ENCODE measurements at places on chromosomes 1 and 21.

DNA sequence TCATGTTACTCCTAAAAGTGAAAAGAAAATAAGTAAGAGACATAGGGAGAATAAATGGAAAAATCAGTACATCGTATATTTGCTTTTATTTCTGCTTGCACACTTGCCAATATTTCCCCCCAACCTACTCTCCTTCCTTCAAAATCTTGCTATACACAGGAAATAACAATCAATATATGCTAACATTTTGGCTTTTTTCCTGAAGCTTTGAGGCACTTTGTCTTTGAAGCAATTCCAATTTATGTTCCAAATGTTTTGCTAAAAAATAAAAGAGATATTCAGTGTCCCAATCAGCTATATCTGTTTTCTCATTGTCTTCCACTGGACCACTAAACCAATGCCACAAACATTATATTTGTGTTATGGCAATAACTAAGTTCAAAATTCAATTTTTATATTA, 184.0 kb upstream of the NEGR1 start:
- H3K36me3 ChIP-seq = no peaks in the 10 kb centered on the region
- no peak for DNase-seq
- H3K4me3 ChIP-seq = no peak overlapping the region
- H3K4me1 ChIP-seq = no peaks in the 10 kb centered on the region
- H3K27ac ChIP-seq = no peak overlapping the region

- H3K4me3 ChIP-seq = no peak overlapping the region
- H3K4me1 ChIP-seq = no peaks in the 10 kb centered on the region
- no peak for DNase-seq
- H3K36me3 ChIP-seq = no peaks in the 10 kb centered on the region
- H3K27ac ChIP-seq = no peak overlapping the region
- H3K27me3 ChIP-seq = peaks cover 16% of the 10 kb centered on the region
Observed at GRCh38 chr1:224622831-224623230, 6.7 kb downstream of the CNIH3 start.

DNA sequence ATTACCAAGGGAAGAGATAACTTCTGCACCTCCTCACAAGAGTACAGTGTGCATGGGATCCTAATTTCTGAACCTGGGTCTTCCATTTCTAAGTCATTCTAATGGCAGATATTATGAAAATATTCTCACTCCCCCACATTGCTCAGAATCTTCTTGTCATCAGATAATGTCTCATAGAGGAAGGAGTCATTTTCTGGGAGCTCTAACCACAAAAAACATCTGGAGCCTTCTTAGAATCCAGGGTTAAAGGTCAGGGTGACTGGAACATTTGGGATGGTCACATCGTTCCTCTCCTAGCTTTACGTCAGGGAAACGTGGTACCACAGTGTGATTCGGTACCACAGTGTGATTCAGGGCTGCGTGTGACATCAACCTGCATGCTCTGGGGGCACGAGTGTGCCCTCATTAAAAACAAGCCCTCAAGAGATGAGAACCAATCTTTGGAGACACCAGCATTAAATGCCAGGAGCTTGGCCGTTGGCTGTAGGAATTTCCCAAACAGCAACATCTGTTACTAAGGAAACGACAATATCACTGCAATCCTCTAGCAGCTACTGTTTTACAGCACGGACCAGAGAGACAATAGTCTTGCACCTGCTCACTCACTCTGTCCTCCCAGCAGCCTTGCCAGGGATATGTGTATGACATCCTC, 179.1 kb downstream of the PSMG1 start:
- H3K4me1 ChIP-seq = peaks cover 6% of the 10 kb centered on the region

- H3K4me3 ChIP-seq = no peak overlapping the region
- DNase-seq = no peak
- no peaks in the 10 kb centered on the region for H3K36me3 ChIP-seq
- no peaks in the 10 kb centered on the region for H3K27me3 ChIP-seq
- no peaks in the 10 kb centered on the region for H3K4me1 ChIP-seq
Observed at GRCh38 chr1:201406831-201407406, 7.8 kb upstream of the LAD1 start.

DNA sequence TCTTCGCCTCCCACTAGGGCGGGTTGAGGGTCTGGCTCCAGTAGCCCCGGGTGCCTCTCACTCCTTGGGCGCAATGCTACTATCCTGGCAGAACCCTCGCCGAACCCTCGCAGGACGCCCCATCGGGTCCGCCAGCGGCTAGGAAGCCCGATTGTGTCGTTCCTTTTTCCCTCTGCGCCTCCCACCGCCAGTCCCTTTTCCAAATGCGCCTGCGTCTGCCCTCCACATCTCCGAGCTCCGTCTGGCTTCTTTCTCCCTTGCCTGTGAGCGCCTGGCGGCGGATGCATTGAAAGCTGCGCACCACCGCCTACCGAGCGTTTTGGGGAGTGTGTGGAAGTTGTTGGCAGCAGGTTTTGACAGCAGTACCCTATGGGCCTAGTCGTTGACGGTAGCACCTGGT, 1.0 kb upstream of the DIRAS3 start:
- no peak for DNase-seq
- H3K4me1 ChIP-seq = peaks cover 6% of the 10 kb centered on the region
- peaks cover 11% of the 10 kb centered on the region for H3K27me3 ChIP-seq
- peak overlapping the region; percentile 29 for H3K4me3 ChIP-seq
- no peaks in the 10 kb centered on the region for H3K36me3 ChIP-seq

DNA sequence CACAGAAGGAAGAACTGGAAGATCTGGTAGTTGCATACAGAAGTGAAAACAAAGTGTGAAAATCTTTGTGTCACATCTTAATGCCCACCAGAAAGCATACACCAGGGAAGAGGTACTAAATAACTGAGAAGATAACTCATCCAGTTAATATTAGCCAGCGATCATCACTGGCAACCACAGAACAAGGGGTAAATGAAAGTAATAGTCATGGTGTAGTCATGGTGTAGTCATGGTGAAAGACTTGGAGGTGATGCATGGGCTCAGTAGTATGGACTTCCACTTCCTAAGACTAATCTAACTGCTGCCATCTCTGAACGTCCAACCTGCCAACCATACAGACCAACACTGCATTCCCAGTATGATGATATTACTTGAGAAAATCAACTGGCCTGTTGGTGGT, 481.2 kb upstream of the NR5A2 start:
- no peaks in the 10 kb centered on the region for H3K36me3 ChIP-seq
- H3K27ac ChIP-seq = no peak overlapping the region
- H3K4me3 ChIP-seq = no peak overlapping the region
- DNase-seq = no peak

DNA sequence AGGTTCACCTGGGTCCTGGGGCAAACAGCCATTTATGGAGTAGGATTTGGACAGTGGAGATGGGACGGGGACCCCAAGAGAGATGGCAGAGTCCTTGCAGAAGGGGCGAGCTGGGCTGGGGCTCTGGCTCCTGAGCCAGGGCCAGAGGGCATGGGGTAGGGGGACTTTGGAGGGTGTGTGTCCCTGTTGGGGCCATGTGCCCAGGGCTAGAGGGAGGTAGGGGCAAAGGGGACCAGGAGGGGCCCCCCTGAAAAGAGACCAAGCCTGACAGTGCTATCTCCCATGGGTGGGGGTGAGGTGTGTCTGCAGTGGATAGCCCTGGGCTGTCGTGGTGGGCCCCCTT, 92.3 kb downstream of the TRIM11 start:
- H3K27me3 ChIP-seq = no peaks in the 10 kb centered on the region
- no peaks in the 10 kb centered on the region for H3K4me1 ChIP-seq
- no peak for DNase-seq
- no peak overlapping the region for H3K27ac ChIP-seq
- H3K4me3 ChIP-seq = no peak overlapping the region

- DNase-seq = no peak
- H3K36me3 ChIP-seq = no peaks in the 10 kb centered on the region
- H3K27me3 ChIP-seq = no peaks in the 10 kb centered on the region
- no peak overlapping the region for H3K27ac ChIP-seq
- no peak overlapping the region for H3K4me3 ChIP-seq
Observed at GRCh38 chr1:203907901-203908300, 46.5 kb downstream of the SNRPE start.

GRCh38 chr1:179217943-179218507, 11.5 kb downstream of the ABL2 start:
- H3K27ac ChIP-seq = no peak overlapping the region
- no peaks in the 10 kb centered on the region for H3K27me3 ChIP-seq
- H3K4me3 ChIP-seq = no peak overlapping the region

- no peak overlapping the region for H3K4me3 ChIP-seq
- peak; percentile 72 for DNase-seq
- no peak overlapping the region for H3K27ac ChIP-seq
- H3K4me1 ChIP-seq = peaks cover 11% of the 10 kb centered on the region
Observed at GRCh38 chr1:30847358-30847972, 61.1 kb downstream of the SDC3 start.

DNA sequence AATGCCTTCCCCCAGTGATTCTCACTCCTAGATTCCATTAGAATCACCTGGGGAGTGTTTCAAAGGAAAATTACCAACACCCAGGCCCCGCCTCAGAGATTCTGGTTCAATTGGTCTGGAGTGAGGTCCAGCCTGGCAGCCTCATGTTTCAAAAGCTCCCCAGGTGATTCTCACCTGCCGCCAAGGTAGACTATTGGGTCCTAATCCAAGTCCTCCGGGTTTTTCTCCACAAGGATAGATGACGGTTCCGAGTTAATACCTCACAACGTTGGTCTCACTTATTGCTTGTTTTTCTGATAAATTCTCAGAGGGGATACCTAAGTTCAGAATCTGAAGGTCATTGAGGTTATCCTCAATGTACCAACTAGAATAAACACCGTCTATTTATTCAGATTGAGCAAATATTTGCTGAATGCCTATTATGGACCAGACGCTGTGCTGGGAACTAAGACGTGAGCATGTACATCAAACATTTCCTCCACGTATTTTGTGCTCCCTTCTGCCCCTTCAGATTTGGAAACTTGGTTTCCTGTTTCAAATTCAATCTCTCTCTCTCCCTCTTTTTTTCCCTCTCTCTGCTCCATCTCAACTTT, 97.5 kb downstream of the SEC16B start:
- H3K4me3 ChIP-seq = no peak overlapping the region
- H3K4me1 ChIP-seq = no peaks in the 10 kb centered on the region
- DNase-seq = no peak
- H3K27ac ChIP-seq = no peak overlapping the region
- no peaks in the 10 kb centered on the region for H3K36me3 ChIP-seq

- no peak for DNase-seq
- no peak overlapping the region for H3K4me3 ChIP-seq
- H3K36me3 ChIP-seq = no peaks in the 10 kb centered on the region
- no peak overlapping the region for H3K27ac ChIP-seq
- H3K4me1 ChIP-seq = peaks cover 36% of the 10 kb centered on the region
Observed at GRCh38 chr1:156393095-156393494, 24.1 kb downstream of the RHBG start.

GRCh38 chr1:199551967-199552565, 475.4 kb upstream of the NR5A2 start:
- H3K27ac ChIP-seq = no peak overlapping the region
- H3K27me3 ChIP-seq = no peaks in the 10 kb centered on the region
- H3K36me3 ChIP-seq = no peaks in the 10 kb centered on the region
- H3K4me3 ChIP-seq = no peak overlapping the region
- no peak for DNase-seq

DNA sequence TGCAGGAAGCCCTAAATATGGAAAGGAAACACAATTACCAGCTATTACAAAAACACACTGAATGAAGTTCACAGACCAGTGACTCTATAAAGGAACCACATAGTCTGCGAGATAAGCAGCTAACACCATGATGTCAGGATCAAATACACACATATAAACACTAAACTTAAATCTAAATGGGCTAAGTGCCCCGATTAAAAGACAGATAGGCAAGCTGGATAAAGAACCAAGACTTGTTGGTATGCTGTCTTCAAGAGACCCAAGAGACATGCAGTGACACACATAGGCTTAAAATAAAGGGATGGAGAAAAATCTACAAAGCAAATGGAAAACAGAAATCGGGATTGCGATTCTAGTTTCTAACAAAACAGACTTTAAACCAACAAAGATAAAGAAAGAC, 121.9 kb downstream of the SLC5A9 start:
- H3K27ac ChIP-seq = no peak overlapping the region
- no peaks in the 10 kb centered on the region for H3K4me1 ChIP-seq
- DNase-seq = no peak
- H3K4me3 ChIP-seq = no peak overlapping the region
- no peaks in the 10 kb centered on the region for H3K36me3 ChIP-seq
- H3K27me3 ChIP-seq = no peaks in the 10 kb centered on the region

GRCh38 chr1:119882132-119883049, 13.9 kb downstream of the ADAM30 start:
- H3K4me3 ChIP-seq = no peak overlapping the region
- DNase-seq = no peak
- no peaks in the 10 kb centered on the region for H3K36me3 ChIP-seq
- no peaks in the 10 kb centered on the region for H3K27me3 ChIP-seq
- no peak overlapping the region for H3K27ac ChIP-seq
- no peaks in the 10 kb centered on the region for H3K4me1 ChIP-seq

- H3K4me1 ChIP-seq = no peaks in the 10 kb centered on the region
- H3K4me3 ChIP-seq = no peak overlapping the region
- H3K36me3 ChIP-seq = no peaks in the 10 kb centered on the region
- no peak for DNase-seq
- H3K27ac ChIP-seq = no peak overlapping the region
Observed at GRCh38 chr1:165365341-165365740, 8.8 kb upstream of the LMX1A start.

DNA sequence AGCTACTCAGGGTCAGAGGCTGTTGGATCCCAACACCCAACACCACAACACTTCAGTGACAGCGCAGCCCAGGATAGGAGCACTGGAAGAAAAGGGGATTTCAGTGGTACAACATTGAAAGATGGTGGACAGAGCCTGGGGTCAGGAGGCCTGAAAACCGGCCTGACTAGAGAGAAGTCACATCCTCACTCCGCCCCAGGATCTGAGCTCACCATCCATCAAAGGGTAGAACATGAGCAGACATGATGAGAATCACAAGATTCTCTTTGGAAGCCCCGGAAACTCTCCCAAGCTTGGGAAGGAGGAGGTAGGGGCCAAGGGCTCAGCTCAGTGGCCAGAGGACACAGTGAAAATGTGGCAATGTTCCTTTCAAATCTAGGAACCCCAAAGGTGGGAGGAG, 271.3 kb downstream of the NPHP4 start:
- H3K27me3 ChIP-seq = no peaks in the 10 kb centered on the region
- no peak overlapping the region for H3K27ac ChIP-seq
- H3K4me1 ChIP-seq = peaks cover 11% of the 10 kb centered on the region
- DNase-seq = no peak

DNA sequence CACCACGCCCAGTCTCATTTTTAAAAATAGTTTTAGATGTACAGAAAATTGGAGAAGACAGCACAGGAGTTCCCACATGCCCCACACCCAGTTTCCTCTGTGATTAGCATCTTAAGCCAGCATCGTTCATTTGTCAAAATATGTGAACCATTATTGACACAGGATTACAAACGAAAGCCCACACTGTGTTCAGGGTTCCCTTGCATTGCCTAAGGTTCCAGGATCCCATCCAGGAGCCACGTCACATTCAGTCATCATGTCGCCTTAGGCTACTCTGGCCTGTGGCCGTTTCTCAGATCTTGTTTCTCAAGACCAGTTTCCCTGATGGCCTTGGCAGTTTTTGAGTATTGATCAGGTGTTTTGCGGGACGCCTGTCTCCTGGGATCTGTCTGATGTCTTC, 34.7 kb upstream of the TNFRSF1B start:
- no peak overlapping the region for H3K27ac ChIP-seq
- H3K4me1 ChIP-seq = no peaks in the 10 kb centered on the region
- H3K4me3 ChIP-seq = no peak overlapping the region
- no peak for DNase-seq
- no peaks in the 10 kb centered on the region for H3K27me3 ChIP-seq

Measured in H1 (cell line).